HEK293T (cell line): ENCODE measurements at places on chromosomes 3 and 15.

GRCh38 chr15:31473385-31474058 lies 146.9 kb downstream of the KLF13 start:
- DNase-seq: no peak

DNA sequence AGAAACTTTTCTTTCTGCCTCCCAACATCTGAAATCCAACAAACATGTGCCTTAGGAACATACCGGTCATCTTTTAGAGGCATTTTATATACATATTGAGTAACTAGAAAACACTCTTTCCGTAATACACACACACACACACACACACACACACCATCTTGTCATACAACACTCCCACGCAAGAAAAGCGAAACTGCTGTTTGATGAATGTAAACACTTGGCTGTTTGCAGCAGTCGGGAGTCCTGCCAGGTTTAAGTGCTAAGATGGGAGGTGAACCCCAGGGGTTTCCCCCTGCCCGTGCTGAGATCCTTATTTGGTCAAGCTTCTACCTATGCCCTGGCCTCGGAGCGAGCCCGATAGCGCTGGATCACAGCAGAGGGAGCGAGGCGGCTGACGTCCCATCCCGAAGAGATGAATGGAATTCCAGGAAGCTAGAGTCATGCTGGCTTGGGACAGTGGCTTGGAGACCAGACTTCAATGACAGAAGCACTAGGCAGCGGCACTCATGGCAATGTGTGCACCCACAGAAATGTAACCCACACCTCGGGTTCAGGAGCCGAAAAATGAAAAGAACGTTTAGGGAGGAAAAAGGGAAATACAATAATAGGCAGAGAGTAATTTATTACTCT lies 1.3 kb upstream of the THBS1 start:
- no peak for DNase-seq

DNA sequence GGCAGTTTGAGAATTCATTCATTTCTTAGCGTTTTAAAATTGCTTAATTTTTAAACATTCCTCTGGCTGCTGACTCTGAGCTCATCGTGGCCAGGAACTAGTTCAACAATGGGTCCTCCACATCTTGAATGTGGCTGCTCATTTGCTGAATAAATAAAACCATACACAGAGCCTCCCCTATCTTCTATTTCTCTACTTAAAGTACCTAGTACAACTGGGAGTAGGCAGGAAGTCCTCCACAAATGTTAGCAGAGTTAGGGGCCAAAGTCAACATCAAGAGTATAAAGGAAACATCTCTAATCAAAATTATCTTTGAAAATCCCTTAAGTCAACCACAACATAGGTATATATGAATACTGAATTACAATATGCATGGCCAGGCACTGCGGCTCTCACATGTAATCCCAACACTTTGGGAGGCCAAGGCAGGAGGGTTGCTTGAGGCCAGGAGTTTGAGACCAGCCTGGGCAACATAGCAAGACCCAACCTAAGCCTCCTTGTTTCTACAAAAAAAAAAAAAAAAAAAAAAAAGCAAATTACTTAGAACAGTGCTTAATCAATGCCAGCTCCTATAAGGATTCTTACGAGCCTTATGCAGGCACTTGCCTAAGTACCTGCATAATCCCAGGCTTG lies 57.5 kb upstream of the LMOD3 start:
- DNase-seq: no peak

GRCh38 chr3:57910990-57911389 lies 97.2 kb upstream of the FLNB start:
- no peak for DNase-seq
